A549 treated with DMSO at 1 μM for 4 hours (cell line): ENCODE measurements at places on chromosomes 16 and 17. TPM values are rescaled to one million over a fixed set of nuclear protein-coding genes. Genes with fewer than 3 reads are reported as not detected.

The CPHXL2 gene
- not detected in 5 replicates for total RNA-seq

The BCO1 gene
- total RNA-seq, result 1.0 to 1.6 TPM (median 1.5 TPM) in 5 replicates

The LITAFD gene
- not detected in 5 replicates for total RNA-seq

The PCGF2 gene
- 37.1 to 65.4 TPM (median 55.6 TPM) in 5 replicates for total RNA-seq

The RPH3AL gene
- total RNA-seq, result 20.2 to 24.0 TPM (median 22.8 TPM) in 5 replicates

The WNT3 gene
- total RNA-seq, result 4.3 to 6.4 TPM (median 5.9 TPM) in 5 replicates

The NOS2 gene
- total RNA-seq, result 0.14 to 0.17 TPM (median 0.15 TPM) in 5 replicates

The CA4 gene
- 0.19 to 0.28 TPM in 2 of 5 replicates, not detected in the others for total RNA-seq

The NDRG4 gene
- total RNA-seq, result 24.2 to 29.8 TPM (median 28.1 TPM) in 5 replicates

The TLCD2 gene
- total RNA-seq, result 1.1 to 1.8 TPM (median 1.4 TPM) in 5 replicates

The MYH2 gene
- total RNA-seq, result not detected in 5 replicates

The KRT9 gene
- not detected in 5 replicates for total RNA-seq
